Naive B cell (primary cell): ENCODE measurements at places on chromosomes 1 and 21. TPM values are rescaled to one million over a fixed set of nuclear protein-coding genes. Genes with fewer than 3 reads are reported as not detected.

DNA sequence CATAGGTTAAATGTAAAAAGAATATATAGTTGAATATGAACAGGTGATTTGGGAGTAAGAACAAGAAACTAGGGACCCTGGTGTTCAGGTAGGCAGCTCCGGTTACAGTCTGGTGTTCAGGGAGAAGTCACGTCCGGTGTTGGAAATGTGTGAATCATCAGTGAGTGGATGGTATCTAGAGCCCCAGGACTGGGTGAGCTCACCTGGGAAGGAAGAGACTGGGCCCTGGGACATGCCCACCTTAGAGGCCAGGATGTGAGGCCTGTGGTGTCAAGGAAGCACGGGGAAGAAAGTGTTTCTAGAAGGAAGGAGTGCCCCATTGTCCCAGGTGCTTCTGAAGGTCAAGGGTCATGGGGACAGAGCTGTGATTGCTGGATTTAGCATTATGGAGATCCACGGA is 1.5 kb upstream of the GJB3 start:
- no peak for DNase-seq

- DNase-seq, result no peak
These were observed 377.8 kb downstream of the USH2A start for GRCh38 chr1:216045400-216045799.

- DNase-seq, result no peak
These were observed 34.9 kb upstream of the TSNAX start for GRCh38 chr1:231493421-231494185.

GRCh38 chr1:3456449-3456963 is 2.0 kb downstream of the ARHGEF16 start:
- no peak for DNase-seq

TINAGL1 gene
- polyA plus RNA-seq, result not detected

TACSTD2 gene
- polyA plus RNA-seq, result not detected

TRABD2B gene
- polyA plus RNA-seq, result not detected
